ENCODE measurements at places on chromosomes 6 and 20.

- peak; percentile 71 for DNase-seq
Measured at GRCh38 chr6:125149256-125150144, 4.1 kb upstream of the TPD52L1 start.

DNA sequence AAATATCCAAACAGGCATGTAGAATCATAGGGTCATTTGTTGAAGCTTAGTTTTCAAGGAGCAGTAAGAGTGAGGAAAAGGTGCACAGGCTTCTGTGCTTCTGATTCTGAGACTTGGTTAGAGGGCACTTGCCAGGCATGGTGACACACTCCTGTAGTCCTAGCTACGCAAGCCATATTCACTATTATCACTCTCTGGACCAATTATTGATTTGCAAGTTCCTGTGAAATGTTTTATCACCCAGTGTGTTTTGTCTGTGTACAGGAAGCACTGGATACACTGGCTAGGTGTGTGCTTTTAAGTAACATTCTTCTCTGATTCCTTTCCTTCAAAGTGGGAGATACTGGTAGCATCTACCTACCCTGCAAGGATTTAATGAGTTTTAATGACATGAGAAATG, 76.3 kb downstream of the JARID2 start:
- DNase-seq = no peak

- DNase-seq = no peak
Measured at GRCh38 chr6:143746202-143747119, 68.7 kb downstream of the PHACTR2 start.

- no peak for DNase-seq
Measured at GRCh38 chr20:17562804-17563305, 7.0 kb upstream of the DSTN start.

DNA sequence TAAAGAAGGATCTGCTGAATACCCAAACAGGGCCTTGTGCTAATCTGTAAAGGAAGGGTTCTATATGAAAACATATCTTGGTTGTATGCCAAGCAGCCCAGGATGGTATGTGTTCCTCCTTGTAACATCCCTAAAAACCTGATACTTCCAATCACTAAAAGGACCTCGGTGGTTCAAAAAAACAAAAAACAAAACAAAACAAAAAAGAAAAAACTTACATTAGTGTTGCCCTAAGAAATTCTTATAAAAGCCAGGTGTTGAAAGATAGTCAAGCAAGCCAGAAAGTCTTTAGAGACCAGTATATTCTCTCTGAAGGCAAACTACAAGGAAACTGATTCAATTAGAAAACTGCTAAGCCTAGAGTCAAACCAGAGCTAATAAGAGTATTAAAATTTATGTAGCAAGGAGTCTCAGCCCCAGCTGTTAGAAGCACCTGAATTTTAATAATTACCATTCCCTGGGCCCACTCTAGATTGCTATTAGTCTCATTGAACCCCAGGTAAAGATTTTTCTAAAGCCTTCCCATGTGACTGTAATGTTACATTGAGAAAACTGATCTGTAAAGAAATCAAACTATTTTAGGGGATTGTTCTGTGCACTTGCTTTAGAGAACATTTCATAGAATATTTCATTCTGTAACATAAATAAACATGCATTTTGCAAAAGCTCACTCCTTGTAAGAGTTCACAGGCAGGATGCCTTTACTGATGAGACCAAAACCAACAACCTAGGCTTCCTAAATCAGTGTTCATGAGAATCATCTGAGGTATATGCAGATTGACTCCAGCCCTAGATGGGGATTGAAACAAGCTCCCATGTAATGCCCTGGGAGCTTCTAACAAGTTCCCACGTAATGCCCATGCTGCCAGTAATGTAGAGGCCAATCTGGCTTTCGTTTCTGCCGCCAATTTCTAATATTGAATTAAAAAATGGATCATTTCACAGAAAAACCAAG, 95.2 kb upstream of the BTN3A2 start:
- DNase-seq = no peak

DNA sequence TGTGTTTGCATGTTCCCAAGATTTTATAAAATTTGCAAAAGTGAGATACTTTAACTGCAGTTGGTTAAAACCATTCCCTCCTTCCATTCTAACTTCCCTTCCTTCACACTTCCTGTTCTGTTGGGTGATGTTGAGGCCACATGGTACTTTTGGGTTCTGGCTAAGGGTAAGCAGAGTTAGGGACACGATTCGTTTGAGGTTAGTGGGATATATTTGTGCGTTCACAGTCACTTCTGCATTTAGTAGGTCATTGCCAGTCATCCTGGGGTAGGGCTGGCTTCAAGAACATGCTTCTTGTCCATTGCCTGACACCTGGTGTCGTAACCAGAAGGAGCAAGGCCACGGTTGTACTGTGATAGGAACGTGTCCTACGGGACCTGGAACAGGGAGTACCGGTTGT, 340.1 kb downstream of the ZFAND3 start:
- no peak for DNase-seq

GRCh38 chr6:169205176-169206160, 48.2 kb downstream of the THBS2 start:
- DNase-seq = no peak

GRCh38 chr6:14622085-14622484, 504.5 kb downstream of the CD83 start:
- DNase-seq = no peak

DNA sequence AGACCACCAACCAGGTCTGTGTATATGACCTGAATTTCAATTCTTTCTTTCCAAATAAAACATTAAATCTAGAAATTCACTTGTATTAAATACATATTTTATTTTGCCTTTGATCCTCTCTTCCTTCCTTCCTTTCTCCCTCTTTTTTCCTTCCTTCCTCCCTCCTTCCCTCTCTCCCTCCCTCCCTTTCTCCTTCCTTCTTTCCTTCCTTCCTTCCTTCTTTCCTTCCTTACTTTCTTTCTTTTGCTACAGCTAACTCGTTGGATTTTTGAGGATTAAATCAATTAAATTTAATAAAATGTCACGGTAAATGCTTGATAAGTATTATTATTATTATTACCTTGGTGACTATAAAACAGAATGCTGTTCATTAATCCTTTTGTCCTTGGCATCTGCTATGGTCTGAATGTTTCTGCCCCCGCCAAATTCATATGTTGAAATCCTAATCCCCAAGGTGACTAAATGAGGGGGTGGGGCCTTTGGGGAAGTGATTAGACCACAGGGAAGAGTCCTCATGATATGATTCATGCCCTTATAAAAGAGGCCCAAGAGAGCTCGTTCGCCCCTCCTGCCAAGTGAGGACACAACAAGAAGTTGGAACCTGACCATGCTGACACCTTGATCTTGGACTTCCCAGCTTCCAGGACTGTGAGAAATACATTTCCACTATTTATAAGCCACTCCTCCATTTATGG, 67.6 kb upstream of the BTBD3 start:
- peak; percentile 84 for DNase-seq

- no peak for DNase-seq
Measured at GRCh38 chr20:25490656-25491445, 83.4 kb downstream of the GINS1 start.

DNA sequence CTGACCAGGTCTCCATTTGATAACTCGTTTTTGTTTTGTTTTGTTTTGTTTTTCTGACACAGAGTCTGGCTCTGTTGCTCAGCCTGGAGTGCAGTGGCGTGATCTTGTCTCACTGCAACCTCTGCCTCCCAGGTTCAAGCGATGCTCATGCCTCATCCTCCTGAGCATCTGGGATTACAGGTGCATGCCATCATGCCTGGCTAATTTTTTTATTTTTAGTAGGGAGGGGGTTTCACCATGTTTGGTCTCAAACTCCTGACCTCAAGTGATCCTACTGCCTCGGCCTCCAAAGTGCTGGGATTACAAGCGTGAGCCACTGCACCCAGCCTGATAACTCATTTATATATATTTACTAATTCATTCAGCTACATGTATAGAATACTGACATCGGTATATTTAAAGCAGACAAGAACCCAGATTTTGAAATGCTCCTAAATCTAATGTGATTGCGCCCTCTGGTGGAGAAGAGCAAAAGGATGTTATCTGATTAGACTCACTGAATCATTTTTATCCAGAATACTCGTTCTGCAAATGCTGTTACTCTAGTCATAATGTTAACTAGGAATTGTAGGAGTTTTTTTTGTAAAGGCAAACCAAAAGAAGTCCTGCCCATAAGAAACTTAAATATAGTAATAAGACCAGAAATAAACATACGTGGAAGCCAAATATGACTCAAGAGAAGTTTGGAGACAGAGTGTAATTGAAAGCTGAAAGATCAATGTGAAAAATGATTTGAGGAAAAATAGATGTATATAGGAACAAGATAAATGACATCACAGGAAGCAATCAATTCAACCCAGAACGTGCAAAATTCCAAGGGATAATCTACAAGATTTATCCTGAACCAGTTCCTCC, 5.3 kb upstream of the COL12A1 start:
- DNase-seq = no peak

DNA sequence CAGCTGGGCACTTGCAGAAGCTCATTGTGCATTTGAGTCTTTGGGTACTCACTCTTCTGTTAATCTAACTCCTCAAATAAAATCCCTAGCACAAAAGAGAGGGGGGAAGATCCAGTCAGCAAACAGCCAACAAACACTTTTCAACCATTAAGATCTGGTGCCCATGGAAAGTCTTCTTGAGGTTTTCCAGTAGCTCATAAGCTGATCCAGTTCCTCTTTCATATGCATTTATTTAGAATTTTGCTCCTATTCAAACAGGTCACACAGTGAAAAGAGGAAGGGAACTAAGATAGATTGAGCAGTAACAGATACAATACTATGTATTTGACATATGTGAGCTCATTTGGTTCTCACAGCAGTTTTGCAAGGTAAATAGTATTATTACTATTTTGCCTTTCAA, 38.6 kb downstream of the HLA-DPB1 start:
- DNase-seq = no peak

GRCh38 chr20:33811776-33812151, 616 bp downstream of the CHMP4B start:
- no peak for DNase-seq

DNA sequence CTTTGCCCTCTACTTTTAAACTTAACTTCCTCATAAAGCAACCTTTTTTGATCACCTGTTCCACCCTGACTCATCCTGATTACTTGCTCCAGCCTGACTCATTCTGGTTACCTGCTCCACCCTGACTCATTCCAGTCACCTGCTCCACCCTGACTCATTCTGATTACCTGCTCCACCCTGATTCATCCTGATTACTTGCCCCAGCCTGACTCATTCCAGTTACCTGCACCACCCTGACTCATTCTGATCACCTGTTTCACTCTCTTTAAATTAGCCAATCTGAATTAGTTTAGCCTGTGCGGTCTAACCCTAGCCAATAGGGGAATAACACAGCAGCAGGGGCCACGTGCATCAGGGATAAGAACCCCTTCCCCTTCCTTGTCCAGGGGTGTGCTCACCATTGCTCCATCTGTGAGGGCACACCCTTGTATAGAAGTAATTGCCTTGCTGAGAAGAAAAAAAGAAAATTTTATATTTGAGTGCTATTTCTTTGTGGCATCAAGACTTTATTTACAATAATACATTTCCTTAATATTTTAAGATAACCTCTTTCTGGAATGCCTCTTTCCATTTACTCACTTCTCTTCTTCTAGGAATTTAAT, 17.9 kb downstream of the HLA-G start:
- peak; percentile 63 for DNase-seq
